ENCODE measurements at places on chromosomes 16 and 17.
A peak's percentile ranks its signal among the peaks of the same experiment; 100 is the strongest.

GRCh38 chr17:64336760-64337413 is 53.8 kb downstream of the PECAM1 start:
- no peak for DNase-seq

GRCh38 chr17:18851201-18851600 is 6.7 kb upstream of the PRPSAP2 start:
- no peak for DNase-seq

- DNase-seq: no peak
These were observed 67.4 kb downstream of the SIAH1 start for GRCh38 chr16:48317614-48318315.

DNA sequence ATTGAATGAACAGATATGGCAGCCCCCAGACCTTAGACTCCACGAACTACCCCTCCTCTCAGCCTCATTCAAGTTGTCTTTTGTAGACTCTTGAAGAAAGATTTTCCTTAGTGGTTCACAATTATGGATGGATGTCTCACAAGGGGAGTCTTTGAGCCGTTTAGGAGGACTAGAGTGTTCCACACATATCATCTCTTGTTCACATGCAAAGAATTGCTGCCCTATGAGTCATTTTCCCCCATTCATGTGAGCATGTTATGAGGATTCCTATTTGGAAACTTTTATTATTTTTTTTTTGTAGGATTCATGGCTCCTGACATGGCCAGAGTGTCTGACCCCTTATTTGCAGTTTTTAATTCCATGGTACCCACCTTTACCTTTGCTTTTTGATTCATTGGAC is 237.1 kb downstream of the SHISA9 start:
- no peak for DNase-seq

DNA sequence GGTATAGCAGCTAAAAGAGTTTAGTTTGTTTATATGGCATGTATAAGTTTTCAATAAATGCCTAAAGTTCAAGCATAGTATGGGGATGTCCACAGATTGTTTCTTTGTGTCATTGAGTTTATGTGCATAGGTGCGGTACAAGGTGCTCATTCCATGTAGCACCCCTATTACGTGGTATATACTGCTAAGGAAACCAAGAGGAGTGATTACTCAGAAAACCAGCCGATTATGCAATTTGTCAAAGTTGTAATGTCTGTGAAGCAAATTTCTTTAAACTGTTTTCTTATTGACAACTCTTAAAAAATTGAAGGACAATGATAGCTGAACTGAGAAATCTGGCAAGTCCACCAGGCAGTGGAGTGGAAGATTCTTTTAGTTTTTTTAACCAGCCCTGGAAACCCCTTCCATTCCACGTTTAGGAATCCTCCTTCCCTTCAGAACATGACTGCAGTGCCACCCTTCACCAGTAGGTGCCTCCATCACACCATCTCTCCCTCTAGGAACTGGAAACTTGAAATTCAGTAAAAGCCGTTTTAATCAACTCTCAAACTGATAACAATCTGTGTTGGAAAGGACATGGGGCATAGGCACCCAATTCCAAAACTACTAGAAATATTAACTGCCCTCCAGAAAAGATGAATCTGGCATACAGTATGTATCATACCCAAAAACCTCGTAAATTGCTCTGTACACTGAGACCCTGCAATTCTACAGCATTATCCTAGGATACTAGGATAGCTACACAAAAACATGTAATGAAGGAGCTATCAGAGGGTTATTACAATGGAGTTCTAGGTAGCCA is 43.5 kb downstream of the REXO5 start:
- DNase-seq: peak; percentile 86

Data from Peyer's patch (tissue), 4 donors.